ENCODE measurements at places on chromosomes 5 and 9.

DNA sequence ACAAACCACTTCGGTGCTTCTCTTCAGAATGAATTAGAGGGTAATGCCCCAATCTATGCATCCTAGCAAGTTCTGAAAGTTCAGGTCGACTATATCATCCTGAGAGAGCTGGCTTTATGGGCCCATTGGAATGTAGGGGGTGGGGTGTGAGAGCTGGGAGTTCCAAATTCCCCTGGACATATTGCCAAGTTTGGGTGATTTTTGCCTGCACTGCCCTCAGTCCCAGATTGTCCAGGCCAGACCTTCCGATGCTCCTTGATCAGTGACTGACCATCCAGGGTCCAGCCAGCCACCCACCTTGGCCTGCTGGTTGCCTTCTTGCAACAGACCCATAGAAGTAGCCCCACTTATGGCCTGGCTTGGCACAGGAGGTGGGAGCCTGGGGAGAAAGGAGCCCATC, 47.8 kb upstream of the CXCL14 start:
- DNase-seq, result no peak

GRCh38 chr9:133375116-133375723, 640 bp downstream of the SURF4 start:
- DNase-seq, result no peak

GRCh38 chr5:113267361-113267900, 167.4 kb downstream of the TSSK1B start:
- DNase-seq, result no peak

DNA sequence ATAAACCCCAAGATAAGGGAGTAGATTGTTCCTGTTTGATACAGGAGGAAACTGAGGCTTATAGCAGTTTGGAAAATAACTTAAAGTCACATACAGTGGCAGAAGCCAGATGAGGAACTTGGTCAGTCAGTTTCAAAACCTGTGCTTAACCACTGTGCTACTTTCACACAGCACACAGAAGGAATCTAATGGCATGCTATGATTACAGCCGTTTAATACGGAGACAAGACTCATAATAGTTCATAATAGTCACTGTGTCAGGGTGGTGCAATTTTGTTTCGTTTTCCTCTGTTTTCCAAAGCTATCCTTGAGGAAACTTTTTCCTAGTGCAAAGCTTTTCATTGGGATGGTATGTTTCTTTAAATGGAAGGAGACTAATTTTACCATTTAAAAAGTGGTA, 112.3 kb downstream of the GCNT1 start:
- DNase-seq, result no peak

DNA sequence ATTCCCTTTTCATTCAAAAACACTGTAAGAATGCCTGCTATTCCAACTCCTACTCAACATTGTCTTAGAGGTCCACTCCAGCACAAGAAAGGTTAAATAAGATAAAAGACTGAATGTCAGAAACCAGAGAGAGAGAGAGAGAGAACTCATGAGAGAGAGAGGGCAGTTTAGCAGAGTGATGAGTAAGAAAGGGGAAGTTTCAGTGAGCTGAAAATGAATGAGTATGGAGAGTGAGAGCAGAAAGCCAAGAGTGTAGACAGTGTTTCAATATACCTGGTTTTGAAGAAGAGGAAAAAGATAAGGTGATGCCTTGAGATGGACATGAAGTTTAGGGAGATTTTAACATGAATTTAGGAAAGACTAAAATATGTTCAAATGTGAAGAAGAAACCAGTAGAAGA, 528.0 kb upstream of the SEMA6A start:
- DNase-seq, result no peak

DNA sequence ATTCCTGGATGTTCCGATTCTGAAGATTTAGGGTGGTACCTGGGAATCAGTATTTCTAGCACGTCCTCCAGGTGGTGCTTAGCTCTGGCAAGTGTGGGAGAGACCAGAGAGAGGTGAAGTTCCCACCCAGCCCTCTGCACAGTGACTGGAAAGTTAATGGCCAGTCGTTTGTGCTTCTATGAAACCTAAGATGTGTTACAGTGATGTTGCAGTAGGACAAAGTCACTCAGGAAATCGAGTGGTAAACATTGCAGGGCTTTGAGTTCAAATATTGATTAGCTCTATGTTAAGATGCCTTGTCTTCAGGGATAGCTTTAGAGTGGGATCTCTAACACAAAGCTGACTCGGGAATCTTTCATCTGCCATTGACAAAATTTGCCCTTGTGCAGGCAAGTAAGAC, 55.6 kb downstream of the PIK3R1 start:
- no peak for DNase-seq

DNA sequence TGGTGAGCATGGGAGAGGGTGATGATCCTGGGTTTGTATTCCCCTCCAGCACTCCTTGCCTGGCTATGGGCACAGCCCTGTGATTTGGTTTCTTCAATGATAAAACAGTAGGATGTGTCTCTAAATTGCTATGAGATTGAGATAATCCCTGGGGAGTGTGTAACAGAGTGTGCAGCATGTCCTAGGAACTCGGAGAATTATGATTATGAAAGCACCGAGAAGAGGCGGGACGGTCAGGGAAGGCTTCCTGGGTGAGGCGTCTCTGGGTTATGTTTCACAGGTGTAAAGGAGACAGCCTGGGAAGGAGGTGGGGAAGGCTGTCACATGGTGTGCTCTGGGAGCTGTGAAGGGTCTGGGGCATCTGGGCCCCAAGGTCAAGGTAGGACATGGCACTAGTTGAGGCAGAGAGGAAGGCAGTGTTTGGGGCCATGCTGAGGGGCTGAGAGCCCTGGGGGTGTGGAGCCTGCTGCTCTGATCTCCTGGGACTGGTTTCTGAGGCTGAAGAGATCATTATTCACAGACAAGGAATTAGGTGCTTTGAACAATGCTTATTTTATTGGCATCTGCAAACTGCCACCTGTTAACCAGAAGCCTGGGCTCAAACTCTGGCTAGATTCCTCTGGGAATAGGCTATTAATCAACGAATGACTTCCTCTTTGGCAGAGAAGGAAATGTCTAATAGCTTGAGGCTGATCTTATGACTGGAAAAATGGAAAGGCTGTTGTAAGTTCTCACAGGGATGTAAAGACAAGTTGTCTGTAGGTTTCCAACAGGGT, 73.8 kb upstream of the IL12B start:
- DNase-seq, result no peak

GRCh38 chr5:68403301-68403700, 187.7 kb downstream of the PIK3R1 start:
- DNase-seq, result no peak

GRCh38 chr5:174090129-174090528, 44.6 kb downstream of the NSG2 start:
- DNase-seq, result no peak

DNA sequence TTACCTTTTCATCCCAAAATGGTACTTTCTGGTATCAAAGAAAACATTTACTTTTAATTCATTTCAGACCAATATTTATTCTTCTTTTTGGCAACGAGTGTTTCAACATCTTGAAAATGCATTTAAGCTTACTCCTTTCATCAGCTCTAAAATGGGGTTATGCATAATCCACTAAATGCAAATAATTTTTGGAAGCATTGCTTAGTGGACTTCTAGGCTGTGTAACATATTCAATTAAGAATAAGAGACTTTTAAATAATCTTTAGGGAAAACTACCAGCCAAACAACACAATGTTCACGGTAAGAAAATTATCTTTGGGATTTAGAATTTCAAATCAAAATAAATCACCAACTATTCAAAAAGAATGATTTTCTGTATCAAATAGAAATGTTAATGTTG, 118.2 kb downstream of the ADAMTS6 start:
- no peak for DNase-seq

DNA sequence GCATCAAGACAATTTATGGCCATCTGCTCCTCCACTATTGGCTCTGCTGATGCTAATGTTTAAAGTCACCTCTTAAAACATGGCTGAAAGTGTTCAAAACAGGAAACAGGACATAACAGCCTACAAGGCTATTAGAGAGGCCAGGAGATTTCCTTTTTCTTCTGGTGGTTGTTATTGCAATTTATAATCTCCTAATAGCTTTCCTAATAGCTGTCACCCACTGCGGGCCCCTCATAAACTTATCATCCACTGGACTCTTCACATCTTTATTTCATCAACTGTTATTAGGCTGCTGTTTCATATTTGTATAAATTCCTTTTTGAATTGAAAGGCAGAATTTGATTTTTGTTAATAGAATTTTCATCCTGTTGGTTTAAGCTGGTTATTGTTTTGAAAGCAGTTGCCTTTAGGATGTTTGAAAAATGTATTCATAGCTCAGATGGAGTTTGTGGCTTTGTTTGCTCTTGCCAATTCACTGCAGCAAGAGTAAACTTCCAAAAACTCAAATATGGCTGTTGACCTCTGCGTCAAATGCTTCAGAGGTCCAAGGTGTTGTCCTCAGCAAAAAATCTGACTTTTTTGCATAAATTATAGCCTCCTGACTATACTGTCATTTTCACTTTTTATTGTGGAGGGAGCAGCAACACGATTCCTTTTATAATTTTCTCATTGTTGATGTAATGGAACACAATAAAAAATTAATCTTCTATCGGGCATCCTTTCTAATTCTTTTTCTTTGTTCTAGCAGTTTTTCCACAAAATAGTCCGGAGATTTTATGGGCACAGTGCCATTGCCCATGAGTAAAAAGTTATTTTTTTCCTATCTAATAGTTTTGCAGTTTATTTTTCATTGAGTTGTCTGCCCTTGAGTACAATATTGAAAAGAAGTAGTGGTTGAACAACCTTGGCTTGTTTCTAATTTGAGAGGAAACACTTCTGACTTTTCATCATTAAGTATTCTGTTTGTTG, 69.3 kb downstream of the MAT2B start:
- DNase-seq, result no peak

DNA sequence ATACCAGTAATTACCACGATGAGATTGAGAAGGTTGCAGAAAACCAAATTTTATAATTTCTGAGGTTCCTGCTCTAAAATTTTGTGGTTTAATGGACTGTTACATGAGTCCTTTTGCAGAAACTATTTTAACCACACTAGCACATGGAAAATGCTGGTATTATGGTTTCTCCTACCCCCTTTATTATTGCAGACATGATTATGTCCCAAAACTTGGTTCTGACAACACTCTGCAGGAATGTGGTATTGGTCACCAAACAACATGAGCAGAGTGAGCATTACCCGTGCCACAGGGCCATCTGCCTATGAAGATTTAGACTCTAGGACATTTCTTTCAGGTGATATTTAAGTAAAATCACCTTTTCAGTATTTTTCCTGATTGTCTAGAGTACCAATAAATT, 2.8 kb upstream of the ECM2 start:
- no peak for DNase-seq

GRCh38 chr9:94971378-94972131, 245.1 kb downstream of the AOPEP start:
- DNase-seq, result no peak

- DNase-seq, result no peak
Measured at GRCh38 chr5:50814556-50814955, 148.1 kb downstream of the PARP8 start.

DNA sequence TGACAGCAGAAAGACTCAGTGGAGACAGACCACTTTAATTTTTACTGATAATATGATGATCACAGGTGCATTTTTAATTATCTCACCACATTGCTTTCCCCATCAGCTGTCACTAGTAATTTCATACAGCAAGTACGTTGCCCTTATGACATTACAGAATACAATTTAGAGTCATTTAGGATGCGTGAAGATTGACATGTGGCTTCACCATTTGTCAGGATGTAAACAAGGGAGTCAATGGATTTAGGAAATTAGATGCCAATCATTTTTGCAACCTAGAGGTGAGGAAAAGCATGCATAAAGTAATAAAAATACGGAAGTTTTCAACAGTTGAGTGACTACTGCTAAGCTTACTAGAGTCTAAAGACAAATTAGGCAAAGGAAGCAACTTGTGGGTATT, 1129.6 kb downstream of the PTPRD start:
- no peak for DNase-seq

Measured in activated T-helper 1 cell treated with Interleukin-2 at 50 U/mL for 16 hours (primary cell).